ENCODE measurements at places on chromosomes 11 and 22.

DNA sequence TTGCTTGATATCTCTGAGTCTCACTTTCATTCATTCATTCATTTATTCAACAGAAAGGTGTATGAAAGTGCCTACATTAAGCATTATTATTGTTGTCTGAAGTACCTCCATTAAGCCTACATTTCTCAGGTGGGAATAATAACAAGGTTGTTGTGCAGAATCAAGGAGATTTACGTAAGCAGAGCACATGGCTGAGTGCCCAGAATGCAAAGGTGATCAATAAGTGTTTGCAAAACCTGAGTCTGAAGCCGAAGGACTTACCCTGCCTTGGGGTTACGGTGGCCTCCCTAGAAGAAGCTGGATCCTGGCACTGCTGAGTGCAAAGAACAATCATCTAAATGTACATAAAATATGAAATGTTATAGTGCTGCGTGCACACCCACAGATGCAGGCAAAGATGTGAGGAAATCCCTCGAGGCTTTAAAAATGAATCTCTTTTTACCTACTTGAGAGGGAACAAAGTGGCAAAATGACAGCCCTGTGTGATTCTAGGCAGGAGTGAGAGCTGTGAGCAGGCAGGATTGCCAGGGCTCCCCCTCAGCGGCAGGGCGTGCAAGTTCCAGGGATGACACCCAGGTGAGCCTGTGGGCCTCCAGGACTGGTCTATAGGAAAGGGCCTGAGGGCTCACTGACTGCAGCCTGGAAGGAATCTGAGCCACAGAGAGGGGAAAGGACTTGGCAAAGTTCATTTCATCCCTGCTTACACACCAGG is 133.1 kb upstream of the TBCEL start:
- DNase-seq, result no peak

DNA sequence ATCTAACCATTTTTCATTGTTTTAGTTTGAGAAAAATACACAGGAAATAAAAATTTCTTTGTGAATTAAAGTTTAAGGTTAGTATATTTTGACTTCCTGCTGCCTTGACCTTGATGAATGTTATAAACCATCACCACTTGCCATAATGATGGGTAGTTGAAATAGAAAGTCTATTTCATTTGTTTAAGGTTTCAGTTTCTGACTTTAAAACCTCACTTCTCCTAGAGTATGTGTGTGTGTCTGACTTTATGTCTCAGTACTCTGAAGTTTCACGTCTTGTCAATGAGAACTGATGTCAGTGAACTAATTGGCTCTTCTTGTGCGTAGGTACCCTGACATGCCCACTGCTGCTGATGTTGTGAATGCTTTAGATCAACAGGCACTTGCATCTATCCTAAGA is 188.2 kb downstream of the METTL15 start:
- DNase-seq, result no peak

DNA sequence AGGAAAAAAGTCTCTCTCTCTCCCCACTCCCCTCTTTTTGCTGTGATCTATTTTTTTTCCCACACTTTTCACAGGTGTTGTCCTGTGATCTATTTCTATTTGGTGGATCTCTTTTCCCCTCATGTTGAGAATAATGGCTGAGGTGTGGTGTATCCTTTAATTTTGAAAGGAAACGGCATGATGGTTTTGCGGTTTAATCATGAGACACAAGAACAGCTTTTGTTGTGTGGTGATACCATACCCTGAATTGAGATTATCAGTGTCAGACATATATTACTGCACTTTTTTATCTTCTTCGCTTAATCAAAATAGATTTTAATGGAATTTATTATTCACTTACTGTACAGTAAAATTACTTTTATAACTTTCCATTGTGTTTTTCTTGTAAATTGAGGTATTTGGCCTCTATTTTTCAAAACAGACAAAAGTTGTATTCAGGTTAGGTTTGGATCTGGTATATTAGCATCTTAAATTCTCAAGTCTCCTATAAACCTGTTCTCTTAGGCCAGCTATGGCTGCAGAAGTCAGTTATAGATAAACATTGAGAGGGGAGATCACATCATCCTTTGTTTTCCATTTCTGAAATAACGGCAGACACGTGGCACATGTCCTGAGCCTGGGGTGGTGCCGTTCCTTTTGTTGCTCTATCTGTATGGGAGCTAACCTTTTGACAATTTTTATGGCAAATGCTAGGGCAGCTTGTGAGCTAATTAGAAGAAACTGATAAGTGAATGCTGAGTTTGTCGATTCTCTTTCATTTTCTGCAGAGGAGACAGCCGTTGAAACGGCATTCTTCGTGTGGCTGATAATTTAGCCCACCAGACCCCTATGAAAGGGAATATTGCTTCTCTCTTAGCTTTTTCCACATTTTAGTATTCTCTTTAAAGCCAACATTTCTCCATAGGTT is 25.8 kb downstream of the NF2 start:
- DNase-seq, result no peak

DNA sequence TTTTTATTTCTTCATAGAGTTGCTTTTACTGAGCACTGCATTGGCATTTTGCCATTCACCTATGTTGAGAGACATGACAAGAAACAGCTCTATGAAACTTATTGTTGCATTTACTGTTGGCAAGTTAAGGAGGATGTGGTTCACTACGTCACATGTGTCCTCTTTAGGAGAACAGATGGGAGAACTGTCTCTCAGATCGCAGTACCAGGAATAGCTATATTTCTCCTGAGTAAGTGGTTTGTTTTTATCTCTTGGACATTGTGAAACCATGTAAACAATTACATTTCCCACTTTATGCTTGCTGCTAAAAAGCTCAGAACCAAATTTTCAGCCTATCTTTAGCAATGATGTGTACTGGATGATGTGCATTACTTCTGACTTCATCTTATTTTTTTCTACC is 34.8 kb upstream of the PSMA1 start:
- no peak for DNase-seq

DNA sequence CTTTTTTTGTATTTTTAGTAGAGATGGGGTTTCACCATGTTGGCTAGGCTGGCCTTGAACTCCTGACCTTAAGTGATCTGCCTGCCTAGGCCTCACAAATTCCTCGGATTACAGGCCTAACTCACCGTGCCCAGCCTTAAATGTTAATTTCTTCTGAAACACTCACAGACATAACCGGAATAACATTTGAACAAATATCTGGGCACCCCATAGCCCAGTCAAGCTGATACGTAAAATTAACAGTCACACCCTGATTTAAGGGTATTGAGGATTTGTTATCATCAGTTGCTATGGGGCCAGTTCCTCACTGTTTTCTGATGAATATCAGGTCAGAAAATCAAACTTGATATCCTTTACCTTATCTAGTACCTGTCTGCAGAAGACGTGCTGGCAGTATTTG is 23.0 kb upstream of the OR9Q1 start:
- DNase-seq, result no peak

GRCh38 chr11:67117672-67118180 is 1.3 kb upstream of the KDM2A start:
- DNase-seq, result peak; percentile 43

DNA sequence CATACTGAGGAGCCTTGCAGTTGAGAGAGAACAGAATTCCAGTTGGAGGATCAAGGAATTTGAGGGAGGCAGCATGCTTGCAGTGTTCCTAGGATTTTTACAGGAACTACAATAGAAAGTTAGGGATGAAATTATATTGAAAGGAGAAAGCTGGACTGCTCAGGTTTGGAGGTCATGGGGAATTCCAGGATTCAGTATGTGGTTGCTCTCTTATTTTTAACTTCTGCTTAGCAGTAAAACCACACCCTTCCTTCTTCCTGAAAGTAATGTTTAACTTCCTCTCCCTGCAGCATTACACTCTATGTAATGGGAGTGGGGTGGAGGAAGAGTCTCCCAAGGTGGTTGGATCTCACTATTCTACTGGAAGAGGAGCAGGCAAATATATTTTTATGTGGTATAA is 31.3 kb downstream of the CTNND1 start:
- no peak for DNase-seq

- DNase-seq, result peak; percentile 58
These were observed 23.4 kb downstream of the ARFGAP2 start for GRCh38 chr11:47152953-47153950.

GRCh38 chr11:33160136-33160535 is 1.1 kb downstream of the CSTF3 start:
- no peak for DNase-seq

DNA sequence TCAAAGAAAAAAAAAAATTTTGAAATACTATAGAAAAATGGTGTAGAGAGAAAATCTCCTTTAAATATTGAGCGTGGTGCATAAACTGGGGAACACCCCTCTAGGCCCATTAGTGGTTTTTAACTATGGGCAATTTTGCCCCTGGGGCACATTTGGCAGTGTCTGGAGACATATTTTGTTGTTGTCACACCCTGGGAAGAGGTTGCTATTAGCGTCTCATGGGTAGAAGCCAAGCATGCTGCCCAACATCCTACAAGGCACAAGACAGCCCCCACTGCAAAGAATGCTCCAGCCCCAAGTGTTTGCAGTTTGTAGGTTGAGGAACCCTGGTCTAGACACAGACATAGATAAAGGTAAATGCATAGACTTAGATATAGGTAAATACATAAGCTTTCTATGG is 92.6 kb downstream of the KIAA1671 start:
- DNase-seq, result no peak

DNA sequence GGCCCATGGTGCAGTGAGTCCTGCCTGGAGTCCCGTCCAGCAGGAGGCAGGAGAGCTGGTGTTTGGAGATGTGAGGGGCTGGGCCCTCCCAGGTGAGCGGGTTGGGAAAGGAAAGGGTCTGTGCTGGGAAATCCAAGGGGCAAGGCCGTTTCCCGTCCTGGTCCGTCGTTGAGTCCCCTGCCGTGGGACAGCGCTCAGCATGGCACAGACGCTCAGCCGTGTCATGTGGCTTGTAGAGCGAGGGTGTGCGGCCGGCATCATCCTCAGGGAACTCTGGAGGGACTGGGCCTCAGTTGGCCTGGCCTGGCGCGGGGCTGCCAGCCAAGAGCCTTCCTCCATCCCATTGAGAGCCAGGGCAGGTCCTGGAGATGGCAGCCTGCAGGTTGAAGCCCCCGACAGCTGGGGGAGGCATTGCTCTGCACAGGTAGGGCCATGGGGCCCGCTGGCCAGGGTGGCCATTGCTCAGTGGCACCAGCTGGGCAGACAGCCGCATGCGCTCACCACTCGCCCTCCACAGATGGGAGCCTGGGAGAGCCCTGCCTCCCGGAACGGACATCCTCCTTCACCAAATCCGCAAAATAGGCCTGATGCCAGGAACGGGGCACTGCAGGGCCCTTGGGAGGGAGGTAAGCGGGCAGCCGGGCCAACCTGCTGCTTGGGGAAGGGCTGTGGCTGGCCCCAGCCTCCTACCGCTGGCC is 28.7 kb downstream of the KCNQ1 start:
- DNase-seq, result no peak

- no peak for DNase-seq
These were observed 25.8 kb downstream of the SPA17 start for GRCh38 chr11:124699547-124699946.

- DNase-seq, result no peak
These were observed 7.3 kb downstream of the SART1 start for GRCh38 chr11:65968600-65969482.

- no peak for DNase-seq
These were observed 47.2 kb downstream of the CCDC83 start for GRCh38 chr11:85902353-85902752.

DNA sequence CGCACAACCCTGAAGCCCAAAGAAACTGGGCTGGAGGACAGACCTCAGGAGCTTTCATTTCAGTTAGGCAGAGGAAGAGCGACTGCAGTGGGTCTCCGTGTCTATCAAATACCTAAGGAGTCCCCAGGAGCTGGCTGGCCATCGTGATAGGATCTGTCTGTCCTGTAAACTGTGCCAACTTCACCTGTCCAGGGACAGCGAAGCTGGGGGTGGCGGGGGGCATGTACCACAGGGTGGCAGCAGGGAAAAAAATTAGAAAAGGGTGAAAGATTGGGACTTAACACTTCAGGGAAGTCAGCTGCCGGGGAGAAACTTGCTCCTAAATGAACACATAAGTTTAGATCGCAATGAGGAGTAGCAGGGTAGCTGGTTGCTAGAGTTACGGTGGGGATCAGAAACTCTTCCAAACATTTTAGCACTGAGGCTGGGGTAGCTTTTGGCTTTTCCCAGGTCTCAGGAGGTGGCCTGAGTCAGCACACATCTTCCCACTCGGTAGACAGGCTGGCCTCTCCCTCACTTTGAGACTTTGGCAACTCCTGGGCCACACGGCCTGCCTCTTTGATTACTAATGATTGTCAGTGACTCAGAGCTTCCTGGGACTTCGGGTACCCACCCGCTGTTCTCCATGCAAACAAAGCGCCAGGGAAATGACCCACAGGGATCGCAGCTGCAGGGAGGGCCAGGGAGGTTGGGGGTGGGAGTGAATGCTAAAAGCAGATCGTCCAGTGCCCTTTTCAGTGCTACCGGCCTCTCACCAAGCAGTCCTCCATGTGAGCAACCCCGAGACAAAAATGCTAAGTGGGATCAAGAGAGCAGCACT is 2.9 kb upstream of the MTFP1 start:
- peak; percentile 63 for DNase-seq

DNA sequence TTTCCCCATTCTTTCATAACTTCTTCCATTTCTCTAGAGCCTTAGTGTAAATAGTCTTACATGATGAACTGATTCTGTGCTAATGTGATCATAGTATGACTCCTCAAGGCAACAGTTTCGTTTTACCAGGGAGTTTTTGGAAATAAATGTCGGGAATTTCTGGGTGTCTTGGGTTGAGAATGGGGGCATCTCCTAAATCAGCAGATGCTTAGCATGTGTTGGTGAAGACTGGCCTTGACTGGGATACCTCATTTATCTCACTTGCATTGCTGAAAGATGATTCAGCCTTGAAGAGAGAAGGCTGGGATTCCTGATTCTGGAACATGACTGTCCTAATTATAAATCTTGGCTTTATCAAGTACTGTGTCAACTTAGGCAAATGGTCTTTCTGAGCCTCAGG is 115.7 kb upstream of the C11orf87 start:
- no peak for DNase-seq

GRCh38 chr11:63846897-63847296 is 8.0 kb downstream of the MARK2 start:
- no peak for DNase-seq

Data from stimulated activated CD4-positive, alpha-beta T cell treated with anti-CD3 and anti-CD28 coated beads, Interleukin-4, amount 100 ng/mL, for 24 hours (primary cell).